ENCODE measurements at places on chromosomes 2 and 18.
A peak's percentile ranks its signal among the peaks of the same experiment; 100 is the strongest.

DNA sequence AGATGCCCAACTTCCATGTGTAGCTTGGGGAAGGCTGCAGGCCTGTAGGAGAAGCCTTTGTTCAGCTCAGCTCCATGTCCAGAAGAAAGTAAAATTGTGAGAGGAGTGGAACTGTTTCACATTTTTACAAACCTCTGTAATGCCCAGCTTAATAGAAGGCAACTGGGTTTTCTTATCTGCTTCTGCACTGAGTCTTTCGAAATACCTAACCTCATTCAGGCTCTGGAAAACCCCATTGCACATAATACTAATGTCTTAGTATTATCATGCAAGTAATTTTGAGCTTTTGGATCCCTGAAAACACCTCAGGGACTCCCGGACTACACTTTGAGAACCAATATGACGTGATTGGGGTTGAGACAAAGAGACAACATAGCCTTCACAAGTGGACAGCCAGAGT is 5.8 kb downstream of the SMIM21 start:
- DNase-seq = no peak

GRCh38 chr2:112474844-112475486 is 7.0 kb upstream of the TTL start:
- no peak for DNase-seq

DNA sequence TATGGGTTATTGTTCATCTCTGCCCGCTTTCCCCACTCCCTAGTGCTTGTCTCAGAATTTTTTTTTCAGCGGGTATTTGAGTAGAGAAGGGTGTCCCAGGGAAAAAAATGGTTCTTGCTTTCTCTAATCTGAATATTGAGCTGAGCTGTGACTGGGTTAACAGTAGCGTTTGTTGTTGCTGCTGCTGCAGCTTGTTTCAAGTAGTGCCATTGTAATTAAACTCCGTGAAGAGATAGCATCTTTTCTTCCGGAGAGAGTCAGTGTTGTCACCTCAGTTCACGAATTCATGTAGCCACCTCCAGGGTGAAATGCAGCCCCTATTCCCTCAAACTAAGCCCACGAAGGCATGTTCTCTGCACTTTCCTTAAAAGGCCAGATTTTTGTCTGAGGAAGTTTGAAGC is 1.5 kb upstream of the AAK1 start:
- no peak for DNase-seq

- DNase-seq = no peak
Observed at GRCh38 chr2:83172841-83173240, 1286.2 kb downstream of the SUCLG1 start.

- no peak for DNase-seq
Observed at GRCh38 chr18:36264283-36264682, 33.2 kb upstream of the FHOD3 start.

DNA sequence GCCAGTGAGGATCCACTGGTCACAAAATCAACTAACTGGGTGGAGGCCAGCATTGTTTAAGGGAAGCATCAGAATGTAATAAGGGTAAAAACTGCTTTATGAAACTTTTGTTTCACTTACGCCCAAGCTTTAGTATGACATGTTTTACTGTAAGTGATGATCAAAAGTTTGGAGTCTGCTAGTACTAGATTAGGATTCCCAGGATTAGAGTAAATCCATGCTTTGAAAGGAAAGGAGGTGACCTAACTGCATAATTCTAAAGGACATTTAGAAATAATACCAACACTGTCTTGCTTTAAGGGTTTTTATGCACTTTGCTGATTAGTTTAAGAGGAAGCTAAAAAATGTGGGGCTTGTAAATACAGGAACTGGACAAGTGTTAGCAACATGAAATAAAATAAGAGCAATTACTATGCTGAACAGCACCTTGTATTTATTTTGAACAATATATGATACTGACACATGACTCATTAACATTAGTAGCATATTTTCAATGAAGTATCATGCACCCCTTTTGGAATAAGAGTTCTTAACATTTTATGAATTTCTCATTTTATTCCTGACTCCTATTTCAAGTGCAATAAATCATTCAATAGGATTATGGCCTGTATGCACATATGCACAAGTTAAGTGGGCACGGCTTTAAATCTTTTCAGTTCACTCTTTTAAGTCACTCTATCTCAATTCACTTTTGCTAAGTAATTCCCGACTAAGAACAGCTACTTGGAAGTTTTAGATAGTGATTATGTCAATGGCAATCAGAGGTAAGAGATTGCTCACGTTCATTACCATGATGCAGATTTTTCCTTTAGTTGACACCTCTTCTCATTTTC is 62.5 kb downstream of the STK39 start:
- no peak for DNase-seq

- DNase-seq = no peak
Observed at GRCh38 chr2:157438863-157439823, 4.7 kb downstream of the CYTIP start.

- no peak for DNase-seq
Observed at GRCh38 chr2:123648956-123649355, 376.1 kb upstream of the CNTNAP5 start.

DNA sequence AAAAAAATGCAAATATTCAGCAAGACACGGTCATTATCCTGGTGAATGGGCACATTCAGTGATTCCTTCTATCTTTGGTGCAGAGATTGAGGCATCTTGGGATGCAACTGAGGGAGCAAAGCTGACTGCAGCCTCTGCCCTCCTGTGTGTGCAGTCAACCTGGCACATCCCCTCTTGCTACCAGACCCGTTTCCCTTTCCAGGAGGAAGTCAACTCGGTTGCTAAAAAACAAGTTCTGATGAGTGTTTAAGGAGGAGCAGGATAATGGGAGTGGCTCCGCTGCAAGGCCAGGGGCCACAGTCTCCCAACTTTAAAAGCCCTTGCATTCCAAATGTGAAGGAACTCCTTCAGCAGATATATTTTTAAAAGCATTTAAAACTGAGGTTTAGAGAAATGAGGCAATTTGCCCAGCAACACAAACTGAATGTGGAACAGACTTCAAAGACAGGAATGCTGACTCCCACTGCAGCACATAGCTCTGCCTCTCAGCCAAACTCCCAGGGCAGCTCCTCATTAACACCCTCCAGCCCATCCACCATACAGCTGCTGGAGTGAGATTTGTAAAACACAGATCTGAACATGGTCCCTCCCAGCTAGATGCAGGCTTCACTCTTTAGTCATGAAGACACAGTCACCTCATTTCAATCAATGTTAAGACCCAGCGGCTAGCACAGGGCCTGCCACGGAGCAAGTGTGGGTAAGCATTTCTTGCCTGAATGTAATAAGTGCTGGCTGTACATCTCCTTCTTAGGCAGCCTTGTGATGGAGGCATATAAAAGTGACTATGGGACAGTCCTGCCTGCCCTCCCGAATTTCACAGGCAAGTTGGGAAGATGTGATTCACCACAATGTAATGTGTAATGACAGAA is 54.3 kb downstream of the VSNL1 start:
- DNase-seq = no peak

- DNase-seq = peak; percentile 99
Observed at GRCh38 chr18:3652380-3653262, 202.6 kb downstream of the TGIF1 start.

- peak; percentile 3 for DNase-seq
Observed at GRCh38 chr2:185255566-185255965, 483.0 kb upstream of the FSIP2 start.

DNA sequence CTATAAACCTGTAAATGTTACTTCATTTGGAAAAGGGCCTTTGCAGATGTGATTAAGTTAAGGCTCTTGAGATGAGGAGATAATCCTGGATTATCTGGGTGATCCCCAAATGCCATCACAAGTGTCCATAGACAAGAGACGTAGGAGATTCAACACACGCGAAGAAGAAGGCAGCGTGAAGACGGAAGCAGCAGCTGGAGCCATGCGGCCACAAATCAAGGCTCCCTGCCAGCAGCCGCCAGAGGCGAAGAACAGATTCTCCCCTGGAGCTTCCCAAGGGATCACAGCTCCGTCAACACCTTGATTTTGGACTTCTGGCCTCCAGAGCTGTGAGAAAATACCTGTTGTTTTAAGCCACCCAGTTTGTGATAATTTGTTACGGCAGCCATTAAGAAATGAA is 11.0 kb upstream of the VAPA start:
- no peak for DNase-seq

- DNase-seq = no peak
Observed at GRCh38 chr2:163690896-163691295, 44.9 kb downstream of the FIGN start.

GRCh38 chr2:239737144-239737463 is 288.0 kb downstream of the NDUFA10 start:
- no peak for DNase-seq

GRCh38 chr18:40341701-40342100 is 1613.3 kb upstream of the PIK3C3 start:
- DNase-seq = no peak

DNA sequence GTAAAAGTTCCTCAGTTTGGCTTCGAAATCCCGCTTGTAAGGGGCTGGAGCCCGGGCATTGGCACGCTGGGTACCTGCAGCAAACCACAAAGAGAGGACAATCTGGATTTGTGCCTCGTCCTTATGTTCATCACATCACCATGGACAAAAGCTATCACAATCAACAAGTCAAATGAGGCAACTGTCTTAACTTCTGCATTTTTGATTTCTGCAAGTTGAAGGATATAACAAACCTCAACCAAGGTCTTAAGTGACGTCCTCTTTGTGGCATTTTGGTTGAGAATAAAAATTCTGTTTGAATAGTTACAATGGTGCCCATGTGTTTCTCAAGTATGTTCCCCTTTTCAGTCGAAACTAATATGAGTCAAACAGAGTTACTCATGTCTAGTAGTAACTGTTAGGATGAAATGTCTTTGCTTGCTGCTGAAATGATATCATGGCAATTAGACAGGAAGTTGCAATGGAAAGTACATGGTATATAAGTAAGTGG is 70.8 kb upstream of the STK17B start:
- DNase-seq = no peak

- DNase-seq = no peak
Observed at GRCh38 chr2:10382354-10383061, 65.6 kb downstream of the ODC1 start.

DNA sequence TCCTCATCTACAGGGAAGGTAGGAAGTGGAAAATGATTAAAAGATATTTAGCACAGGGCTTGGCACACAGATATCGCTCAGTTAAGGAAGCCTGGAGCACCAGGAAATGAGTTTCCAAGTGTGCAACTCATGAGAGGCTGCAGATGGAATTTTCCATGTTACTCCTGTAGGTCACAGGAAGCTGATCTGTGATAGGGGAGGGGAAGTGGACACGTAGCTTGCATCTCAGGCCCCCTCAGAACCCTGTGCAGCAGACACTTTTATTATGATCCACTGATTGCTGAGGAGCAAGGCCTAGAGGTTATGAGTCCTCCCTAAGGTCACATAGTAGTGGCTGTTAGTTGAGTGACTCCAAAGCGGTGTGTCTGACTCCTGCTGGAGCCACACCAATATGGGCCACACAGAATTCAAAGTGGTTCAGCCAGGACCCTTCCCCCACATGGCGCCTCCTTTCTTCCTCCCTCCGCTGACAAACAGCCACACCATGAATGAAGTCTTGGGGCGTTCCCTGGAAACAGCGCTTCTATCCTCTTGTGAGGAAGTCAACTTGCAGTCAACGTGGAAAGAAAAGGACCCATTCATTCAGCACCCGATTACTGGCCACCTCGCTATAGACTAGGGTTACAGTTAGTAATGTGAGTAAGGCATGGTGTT is 21.5 kb downstream of the DYSF start:
- DNase-seq = no peak

DNA sequence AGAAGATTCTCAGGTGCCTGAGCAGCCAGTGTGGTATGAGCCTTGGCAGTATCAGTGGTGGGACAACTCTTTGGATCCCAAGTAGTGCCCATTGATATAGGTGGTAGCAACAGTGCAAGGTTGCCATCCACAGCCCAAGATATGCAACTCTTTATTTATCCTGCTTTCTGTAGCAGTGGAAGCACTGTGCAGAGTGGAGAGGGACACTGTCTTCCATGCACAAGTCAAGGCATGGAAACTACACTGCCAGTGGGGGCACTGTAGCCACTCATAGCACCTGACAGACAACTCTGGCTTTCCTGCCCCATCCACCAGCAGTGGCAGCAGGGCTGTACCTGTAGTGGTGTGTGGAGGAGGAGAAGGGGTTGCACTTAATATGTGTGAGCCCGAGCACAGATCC is 409.6 kb upstream of the TMEFF2 start:
- DNase-seq = no peak

GRCh38 chr2:15872854-15873253 is 67.5 kb upstream of the MYCN start:
- DNase-seq = no peak

DNA sequence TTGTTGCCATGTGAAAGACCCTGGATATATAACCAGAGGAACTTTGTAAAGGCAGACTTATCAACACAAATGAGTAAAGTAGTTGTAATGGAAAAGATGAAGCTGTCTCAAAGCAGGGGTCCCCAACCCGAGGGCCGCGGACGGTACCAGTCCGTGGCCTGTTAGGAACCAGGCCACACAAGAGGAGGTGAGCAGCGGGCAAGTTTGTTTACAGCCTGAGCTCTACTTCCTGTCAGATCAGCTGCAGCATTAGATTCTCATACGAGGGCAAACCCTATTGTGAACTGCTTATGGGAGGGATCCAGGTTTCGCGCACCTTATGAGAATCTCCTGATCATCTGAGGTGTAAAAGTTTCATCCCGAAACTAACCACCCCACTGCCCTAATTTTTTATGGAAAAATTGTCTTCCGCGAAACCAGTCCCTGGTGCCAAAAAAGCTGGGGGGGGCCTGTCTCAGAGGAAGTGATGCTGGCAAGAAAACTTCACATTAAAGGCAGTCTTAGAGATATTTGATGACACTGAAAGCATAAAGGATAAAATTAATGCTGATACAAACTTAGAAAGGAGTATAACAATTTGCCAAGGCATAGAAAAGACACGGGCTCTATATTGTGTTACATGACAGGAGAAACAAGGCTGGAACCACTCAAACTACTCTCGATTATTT is 57.5 kb upstream of the MSTN start:
- no peak for DNase-seq

All from HS-27A (cell line).